CD8-positive, alpha-beta memory T cell (primary cell): ENCODE measurements at places on chromosomes 16 and 17.

DNA sequence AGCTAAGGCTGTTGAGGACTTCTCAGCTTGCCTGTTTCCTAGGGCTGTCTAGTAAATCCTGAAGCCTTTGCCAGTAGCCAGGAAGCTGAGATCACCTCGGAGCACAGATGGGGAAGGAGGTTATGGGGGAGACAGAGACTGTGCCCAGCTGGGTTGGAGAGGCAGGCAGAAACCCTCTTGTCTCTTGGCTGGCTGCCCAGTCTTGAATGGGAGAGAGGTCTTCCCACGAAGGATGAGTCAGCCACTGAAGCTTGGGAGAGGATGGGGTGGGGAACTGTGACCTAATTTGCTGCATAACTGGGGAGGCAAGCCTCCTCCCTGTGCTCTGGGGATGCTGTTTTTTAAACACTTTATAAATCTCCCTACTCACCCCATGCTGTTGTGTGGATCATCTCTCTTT, 69.8 kb downstream of the SHISA9 start:
- no peak for DNase-seq

DNA sequence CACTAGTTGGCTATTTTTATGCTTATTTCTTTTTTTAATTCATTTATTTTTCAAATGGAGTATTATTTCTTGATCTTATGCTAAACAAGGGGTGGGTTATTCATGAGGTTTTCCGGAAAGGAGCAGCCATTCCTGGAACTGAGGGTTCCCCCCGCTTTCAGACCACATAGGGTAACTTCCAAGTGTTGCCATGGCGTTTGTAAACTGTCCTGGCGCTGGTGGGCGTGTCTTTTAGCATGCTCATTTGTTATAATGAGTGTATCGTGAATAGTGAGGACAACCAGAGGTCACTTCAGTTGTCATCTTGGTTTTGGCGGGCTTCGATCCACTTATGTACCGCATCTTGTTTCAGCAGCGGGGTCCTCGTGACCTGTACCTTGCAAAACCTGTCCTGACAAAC, 29.6 kb upstream of the ASGR2 start:
- DNase-seq, result no peak

GRCh38 chr16:4982056-4982867, 24.1 kb downstream of the SEC14L5 start:
- DNase-seq, result no peak

DNA sequence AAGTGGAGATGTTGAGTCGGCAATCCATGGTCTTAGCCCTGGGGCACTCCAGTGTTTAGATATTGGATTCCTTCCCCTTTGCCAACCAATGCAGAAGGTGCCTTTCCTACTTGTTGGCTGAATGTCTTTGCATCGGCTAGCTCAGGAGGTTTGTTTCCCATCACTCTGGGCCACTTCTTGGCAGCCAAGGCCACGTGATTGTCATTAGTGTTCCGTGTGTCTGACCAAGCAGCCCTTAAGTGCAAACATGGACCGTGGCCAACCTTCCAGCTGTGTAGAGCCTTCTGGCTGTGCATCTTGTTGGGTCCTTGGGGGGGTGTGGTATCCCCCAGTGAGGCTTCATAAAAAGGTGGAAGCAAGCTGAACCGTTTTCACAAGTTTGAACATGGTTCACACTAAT, 66.0 kb downstream of the GNAO1 start:
- no peak for DNase-seq

DNA sequence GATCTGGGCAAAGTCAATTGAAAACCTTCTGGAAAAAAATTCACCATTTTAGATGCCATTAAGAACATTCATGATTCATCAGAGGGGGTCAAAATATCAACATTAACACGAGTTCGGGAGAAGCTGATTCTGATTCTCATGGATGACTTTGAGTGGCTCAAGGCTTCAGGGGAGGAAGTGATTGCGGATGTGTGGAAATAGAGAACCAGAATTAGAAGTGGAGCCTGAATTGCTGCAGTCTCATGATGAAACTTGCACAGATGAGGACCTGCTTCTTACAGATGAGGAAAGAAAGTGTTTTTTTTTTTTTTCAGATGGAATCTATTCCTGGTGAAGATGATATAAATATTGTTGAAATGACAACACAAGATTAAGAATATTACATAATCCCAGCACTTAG, 12.9 kb downstream of the ITGAX start:
- DNase-seq, result no peak

- DNase-seq, result no peak
These were observed 60.7 kb downstream of the VPS35L start for GRCh38 chr16:19616241-19616640.

DNA sequence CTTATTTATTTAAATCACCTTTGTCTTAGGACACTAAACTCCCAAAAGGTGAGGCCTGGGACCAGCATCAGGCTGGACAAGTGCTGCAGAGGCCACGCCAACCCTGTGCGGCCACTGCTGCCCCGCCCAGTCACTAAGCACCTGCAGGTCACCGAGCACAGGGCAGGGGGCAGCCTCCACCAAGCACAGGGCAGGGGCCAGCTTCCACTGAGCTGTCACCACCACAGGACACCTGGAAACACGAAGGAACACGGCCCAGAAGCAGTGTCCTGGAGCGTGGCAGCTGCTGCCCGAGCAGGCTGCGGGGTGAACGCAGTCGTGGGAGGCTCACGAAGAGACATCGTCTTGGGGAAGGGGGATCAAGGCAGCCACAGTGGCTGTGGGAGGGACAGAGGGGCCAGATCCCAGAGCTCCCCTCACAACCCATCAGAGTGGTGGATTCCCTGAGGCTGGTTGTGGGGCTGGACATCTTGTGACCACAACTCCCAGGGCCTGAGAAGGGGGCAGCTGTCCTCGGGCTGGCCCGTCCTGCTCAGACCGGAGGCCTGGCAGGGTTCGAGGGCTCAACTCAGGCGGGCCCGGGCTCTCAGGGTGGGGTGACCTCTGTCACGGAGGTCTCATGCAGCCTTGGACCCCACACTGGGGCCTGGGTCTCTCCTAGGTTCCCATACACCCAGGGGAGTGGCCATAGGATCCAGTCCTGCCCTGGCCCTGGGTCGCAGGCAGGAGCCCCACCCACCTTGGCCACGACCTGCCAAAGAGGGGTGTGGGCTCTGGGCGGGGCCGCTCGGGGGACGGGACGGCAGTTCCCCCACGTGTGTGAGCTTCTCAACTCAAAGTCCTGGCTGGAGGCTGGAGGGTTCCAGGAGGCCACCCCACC, 18.7 kb downstream of the RAB40B start:
- DNase-seq, result no peak

DNA sequence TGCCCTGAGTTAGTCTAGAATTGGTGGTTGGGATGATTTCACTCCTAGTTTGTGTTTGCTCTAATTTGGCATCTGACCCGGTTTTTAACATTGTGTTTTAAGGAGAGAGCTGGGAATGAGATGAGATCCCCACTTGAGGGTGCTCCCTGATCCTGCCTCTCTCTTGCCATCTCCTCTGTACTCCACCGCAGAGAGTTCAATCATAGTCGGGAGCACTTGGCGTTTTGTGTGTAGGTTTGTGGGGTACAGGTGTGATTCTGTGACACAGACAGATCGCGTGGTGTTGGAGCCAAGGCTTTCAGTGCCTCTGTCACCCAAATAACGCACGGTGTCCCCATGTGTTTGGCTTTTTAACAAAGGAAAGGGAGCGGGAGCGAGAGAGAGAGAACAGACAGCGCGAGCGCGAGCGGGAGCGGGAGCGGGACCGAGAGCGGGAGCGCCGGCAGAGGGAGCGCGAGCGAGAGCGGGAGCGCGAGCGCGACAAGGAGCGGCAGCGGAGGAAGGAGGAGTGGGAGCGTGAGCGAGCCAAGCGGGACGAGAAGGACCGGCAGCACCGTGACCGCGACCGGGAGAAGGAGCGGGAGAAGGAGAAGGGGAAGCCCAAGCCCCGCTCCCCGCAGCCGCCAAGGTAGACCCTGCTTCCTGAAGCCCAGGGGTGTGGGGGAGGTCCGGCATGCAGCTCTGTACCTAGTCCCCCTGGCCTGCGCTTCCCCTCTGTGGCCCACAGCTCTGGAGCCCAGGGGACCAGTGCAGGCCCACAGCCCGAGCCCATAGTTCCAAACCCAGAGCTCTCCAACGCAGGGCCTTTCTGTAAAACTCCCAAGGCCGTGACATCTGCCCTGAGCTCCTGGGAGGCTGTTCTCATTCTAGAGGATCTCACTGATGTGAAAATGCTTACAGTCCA, 27.2 kb upstream of the IL17C start:
- no peak for DNase-seq

GRCh38 chr16:6903671-6904070, 429.0 kb upstream of the RBFOX1 start:
- DNase-seq, result no peak

DNA sequence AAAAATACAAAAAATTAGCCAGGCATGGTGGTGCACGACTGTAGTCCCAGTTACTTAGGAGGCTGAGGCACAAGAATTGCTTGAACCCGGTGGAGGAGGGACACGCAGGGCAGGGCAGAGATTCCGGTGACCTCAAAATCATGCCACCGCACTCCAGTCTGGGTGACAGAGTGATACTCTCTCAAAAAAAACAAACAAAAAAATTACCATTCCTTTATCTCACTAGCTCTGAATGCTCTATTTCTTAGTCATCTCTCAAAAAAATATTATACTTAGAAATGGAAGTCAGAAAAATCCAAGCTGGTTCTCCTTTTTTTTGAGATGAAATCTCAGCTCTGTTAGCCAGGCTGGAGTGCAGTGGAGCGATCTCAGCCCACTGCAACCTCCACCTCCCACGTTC, 40.8 kb downstream of the SPOP start:
- DNase-seq, result no peak

GRCh38 chr17:39240631-39241030, 14.9 kb upstream of the STAC2 start:
- DNase-seq, result no peak

DNA sequence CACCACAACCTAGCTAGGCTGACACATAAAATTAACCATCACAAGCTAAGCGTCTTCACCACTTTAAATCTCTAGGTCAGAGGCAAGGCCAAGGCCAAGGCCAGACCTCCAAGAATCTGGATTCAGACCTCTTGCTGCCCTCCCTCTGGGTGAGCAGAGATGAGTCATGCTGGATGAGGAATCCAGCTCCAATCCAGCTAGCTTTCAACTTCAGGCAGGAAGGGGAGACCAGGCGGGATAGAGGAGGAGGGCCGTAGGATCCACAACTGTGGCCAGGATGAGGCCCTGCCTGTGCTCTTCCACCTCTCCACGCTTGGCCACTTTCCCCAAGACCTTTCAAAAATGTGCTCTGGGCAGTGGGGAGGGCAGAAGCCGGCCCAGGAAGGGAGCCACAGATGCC, 14.7 kb downstream of the LRRC75A start:
- DNase-seq, result no peak

DNA sequence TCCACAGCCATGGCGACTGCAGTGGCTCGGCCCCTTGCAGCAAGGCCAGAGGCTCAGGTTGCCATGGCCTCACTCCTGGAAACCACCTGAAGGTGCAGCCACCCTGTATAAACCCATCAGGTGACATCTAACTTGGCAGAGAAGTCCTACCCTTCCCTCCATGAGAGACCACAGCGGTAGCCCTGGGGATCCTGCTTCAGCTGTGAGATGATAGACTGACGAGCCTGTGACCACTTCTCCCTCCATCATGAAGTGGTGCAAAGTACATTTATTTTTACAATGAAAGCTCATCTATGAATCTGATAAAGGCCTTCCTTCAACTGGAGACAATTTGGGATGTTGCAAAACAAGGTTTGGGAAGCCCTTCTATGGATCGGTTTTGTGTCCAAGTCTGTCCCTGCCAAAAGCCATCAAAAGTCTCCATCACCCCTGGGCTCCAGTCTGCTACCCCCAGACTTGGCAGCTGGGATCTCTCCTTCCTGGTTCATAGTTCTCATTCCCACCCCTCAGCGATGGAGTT, 1.8 kb downstream of the ZACN start:
- no peak for DNase-seq

DNA sequence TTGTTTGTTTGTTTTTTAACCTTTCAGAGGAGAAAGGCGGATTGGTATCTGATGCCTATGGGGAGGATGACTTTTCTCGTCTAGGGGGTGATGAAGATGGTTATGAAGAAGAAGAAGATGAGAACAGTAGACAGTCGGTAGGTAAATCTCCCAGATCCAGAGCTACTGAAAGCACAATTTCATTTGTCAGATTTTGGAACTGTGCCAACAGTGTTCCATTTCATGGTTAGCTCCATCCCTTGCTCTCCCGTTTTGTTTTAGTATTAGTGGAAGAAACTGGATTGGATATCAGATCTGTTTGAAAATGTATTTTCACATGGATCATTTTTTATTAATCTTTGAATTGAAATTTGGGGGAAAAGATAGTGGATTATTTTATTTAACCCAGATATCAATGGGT, 1.4 kb downstream of the SAP30BP start:
- no peak for DNase-seq

DNA sequence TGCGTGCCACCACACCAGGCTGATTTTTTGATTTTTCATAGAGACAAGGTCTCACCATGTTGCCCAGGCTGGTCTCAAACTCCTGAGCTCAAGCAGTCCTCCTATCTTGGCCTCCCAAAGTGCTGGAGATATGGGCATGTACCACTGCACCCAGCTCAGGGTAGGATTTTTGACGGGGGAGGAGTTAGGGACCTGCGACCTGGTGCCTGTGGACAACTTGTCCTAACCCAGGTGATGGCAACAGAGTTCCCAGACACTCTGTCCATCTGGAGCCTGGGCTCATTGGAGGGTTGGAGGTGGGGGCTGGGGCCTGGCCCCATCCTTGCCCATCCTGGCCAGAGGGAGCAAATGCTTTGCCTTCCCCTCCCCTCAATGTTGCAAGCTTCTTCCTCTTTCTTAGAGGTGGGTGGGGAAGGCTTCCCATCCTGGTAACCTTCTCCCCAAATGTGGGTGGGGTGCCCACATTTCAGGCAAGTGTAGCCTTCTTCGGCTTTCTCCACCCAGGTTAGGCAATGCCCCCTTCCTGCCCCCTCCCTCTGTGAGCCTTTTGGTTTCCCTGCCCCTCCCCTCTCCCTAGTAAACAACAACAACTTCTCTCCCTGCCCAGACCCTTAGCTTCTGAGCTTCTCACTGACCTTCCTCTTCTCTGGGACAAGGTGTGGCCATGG, 24.9 kb downstream of the RARA start:
- DNase-seq, result no peak

- DNase-seq, result peak; percentile 39
These were observed 495 bp downstream of the TXNDC17 start for GRCh38 chr17:6641247-6641863.
